ENCODE measurements at places on chromosomes 2 and 18.
A peak's percentile ranks its signal among the peaks of the same experiment; 100 is the strongest.

DNA sequence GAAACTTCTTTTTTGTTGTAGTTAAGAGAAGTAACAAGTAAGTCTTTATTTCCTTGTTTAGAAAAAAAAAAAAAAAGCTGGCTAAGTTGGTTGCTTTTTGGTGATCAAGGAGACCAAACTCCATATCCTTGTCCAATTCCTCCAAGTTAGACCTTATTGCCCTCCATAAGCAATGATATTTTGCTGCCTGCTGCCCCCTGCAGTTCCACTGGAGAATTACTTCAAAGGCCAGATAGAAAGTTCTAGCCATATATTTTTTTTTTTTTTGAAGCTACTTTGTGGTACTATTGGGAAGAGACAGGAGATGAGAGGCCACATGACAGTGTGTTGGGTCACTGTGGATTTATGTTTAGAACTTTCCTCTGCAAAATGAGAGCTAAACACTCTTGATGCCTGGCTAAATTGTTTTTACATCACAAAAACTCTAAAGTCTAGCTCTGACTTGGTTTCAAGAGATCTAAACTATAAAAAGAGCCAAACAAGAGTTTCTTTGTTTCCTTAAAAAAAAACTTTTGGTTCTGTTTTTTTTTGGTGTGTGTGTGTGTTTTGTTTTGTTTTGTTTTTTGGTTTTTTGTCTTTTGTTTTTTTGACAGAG is 80.7 kb upstream of the RASGRP3 start:
- no peak for DNase-seq

GRCh38 chr2:218814540-218815243 is 16.9 kb downstream of the PRKAG3 start:
- DNase-seq = no peak

- no peak for DNase-seq
Observed at GRCh38 chr2:238821391-238821790, 26.5 kb upstream of the TWIST2 start.

GRCh38 chr2:221750316-221750715 is 178.2 kb upstream of the EPHA4 start:
- no peak for DNase-seq

DNA sequence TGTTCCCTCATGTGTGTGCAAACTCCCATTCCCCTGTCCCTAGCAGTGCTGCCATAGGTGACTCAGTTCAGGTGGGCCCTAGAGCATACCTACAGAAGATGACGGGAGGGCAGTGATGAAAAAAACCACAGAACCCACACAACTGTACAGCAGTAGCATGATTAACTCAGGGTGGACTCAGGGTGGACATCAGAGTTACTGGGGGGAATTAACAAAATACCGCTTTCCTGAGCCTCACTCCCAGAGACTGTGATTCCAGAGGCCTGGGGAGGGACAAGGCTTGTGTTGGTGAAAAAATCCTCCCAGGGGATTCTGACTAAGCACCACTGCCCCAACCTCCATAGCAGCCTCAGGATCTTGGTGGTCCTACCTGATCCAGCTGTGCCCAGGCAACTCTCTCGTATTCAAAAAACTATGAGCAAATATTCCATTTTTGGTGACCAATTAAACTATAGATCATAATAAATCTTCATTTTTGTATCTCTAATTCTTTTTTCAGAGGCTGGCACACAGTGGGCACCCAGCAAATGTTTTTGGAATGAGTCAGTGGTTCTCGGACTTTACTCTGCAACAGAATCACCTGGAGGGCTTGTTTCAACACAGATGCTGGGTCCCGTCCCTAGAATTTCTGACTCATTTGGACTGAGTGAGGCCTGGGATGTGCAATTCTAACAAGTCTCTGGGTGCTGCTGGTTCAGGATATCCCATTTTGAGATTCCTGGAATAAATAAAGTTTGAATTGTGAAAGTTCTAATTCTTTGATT is 84.1 kb upstream of the NABP1 start:
- DNase-seq = peak; percentile 89

GRCh38 chr2:106053116-106053515 is 141.0 kb downstream of the UXS1 start:
- peak; percentile 73 for DNase-seq

GRCh38 chr2:216934151-216934550 is 74.3 kb upstream of the TNP1 start:
- DNase-seq = no peak

All from RWPE1 (cell line).